ENCODE measurements at places on chromosomes 6 and 20.
A peak's percentile ranks its signal among the peaks of the same experiment; 100 is the strongest.

DNA sequence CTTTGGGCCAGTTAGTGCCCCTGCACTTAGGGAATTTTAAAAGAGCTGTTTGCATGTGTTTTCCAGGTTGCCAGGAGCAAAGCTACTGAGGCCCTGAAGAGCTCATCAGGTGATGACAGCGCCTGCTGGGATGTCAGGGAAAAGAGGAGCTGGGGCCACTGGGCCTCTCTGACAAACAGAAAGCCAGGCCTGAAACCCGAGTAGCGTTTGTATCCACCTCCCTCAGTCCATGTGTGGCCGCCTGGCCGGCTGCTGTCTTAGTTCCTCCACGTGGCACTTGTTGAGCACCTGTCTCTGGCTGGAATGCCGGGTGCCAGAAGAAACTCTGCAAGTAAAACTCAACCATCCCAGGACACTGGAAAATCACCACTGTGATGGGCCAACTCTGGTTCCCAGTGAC is 601.2 kb downstream of the CDH26 start:
- DNase-seq: no peak

GRCh38 chr20:53161473-53161872 is 189.3 kb downstream of the TSHZ2 start:
- no peak for DNase-seq

DNA sequence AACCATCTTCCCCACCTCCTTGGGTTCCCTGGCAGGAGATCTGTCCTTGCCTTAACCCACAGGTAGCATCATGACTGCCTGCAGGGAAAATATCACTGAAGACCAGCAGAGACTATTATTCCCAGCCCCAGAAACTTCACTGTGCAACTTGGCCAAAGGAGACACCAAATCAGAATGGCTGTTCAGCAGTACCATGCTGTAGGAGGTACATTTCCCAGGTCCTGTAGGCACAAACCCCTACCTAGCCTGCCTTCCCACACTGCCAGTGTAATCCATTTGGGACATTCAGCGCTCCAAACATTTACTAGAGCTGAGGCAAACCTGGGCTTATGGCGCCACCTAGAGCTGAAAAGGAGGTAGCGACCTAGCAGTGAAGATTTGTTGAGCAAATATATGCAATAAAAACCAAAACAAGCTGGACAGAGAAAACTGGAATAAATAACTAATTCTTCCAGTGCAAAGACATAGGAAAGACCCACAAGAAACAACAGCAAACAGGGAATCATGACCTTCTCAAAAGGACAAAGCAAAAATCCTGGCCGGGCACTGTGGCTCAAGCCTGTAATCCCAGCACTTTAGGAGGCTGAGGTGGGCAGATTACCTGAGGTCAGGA is 60.3 kb downstream of the VTA1 start:
- DNase-seq: no peak

DNA sequence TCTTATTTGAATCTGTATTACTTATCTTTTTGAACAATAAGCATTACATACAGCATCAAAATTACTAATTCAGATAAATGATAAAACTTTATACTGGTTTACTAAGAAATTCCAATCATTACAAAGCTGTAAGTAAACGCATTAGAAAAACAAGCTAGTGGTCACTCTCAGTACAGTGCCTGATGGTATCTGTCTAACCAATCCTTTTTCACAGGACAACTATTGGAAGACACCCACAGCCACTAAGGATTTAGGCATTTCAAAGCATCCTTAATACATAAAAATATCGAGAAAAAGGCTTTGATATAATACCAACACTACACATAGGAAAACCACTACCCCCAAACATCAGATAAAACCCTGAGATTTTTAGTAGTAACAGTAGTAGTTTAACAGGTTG is 2.6 kb downstream of the CD164 start:
- no peak for DNase-seq

DNA sequence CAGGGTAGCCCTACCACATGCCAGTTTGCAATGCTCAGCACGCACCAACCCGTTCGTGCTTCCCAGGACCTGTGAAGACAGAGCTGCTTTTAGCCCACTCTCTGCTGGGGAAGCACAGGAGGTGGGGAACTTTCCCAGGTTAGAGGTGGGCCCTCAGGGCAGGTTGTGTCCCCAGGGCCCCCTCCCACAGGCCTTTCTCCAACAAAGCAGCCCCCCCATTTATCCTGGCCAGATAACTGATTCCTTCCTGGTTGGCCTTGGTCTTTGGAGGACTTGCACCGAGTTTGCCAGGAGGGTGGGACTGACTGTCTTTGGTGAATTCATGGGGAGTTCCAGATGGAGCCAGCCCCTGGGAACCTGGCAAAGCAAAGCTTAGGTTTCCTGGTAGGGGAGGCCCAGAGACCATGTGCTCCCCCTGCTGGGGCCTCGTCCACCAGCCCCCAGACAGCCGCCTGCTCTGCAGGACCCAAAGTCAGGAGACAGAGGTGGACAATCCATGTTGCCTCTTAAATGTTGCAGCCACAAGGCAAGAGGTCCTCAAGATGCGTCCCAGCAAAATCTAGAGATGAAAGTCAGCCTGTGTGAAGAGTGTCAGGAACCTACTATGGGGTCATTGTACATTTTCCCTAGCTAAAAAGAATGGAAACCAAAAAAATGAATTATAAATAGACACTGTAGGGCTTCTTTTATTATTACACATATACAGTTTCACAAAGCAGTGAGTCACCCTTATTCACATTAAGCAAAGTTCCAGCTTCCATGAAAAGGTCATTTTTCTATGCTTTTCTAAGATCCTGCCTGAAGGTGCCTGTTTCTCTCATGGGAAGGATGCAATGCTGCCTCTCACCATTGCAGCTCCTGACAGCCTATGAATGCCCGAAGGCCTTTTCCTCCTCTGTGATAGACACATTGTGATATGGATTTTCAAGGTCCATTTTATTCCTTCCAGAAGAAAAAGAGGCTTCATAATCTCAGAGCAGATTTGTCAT is 497.8 kb downstream of the PREX1 start:
- peak; percentile 13 for DNase-seq

DNA sequence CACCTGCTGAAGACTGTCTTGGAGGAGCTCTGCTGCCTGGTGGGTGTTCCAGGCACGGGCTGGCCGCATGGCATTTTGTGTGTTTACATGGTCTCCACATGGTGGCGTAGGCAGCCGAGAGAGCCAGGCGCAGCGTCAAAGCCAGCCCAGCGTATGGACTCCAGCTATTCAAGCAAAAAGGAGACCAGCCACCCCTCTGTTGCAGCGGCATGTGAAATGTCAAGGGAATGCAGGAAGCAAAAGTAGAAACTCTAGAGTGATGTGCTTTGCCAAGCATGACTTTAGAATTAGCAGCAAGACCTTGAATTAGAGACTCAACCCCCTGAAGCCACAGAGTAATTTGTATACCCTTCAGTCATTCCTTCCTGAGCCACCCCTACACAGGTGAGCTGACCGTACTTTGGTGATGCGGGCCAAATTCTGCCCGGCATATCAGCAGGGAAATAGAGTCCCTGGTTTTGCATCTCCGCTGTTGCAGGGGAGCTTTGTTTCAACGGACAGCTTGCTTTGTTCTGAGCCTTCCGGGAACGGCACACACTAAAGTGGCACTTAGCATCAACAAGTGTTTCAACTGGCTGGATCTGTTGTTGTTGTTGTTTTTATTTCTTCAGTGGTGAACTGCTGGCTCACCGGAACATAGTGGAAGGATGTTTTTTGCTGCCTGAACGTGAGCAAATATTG is 48.5 kb downstream of the FNDC1 start:
- DNase-seq: no peak

GRCh38 chr20:18032977-18033892 is 24.5 kb downstream of the OVOL2 start:
- no peak for DNase-seq

DNA sequence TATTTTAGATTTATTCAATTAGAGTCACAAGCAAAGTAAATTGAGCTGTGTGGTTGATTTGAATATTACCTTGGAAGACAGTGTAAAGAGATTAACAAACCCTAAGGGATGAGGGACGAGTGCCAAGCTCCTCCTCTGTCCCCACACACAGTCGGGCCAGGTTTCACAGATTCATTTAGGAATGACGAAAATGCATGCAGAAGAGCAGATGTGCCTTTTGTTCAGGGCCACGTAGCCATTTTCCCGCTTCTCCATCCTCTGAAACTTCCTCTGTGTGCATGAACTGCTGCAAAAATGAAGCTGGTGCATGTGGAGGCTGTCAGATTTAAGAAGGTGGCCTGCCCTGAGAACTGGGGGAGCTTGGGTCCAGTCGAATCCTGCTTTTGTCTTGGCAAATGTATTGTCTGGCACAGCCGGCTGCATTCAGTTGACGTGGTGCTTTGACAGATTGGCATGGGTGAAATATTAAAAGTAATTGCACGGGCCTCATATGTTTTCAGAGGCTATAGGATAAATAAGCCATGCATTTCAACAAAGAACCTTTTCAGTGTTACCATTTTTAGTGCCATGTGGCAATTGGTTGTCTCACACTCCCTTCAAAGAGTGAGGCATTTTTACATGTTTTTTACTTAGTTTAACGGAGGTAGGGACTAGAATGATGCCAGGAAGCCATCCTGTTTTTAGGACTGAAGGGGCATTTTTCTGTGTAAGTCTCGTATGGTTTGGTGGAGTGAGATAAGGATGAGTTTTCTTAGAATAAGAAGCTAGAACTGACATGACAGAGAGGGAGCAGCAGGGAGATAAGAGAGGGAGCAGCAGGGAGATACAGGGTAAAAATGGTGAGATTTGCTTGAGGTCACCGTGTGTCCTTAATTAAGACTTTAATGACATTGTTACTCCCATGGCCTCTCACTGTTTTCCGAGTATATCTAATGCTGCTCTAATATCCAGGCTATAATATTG is 361.1 kb downstream of the NRN1 start:
- DNase-seq: peak; percentile 29

- DNase-seq: no peak
These were observed 3.6 kb downstream of the DOP1A start for GRCh38 chr6:83071023-83071422.

DNA sequence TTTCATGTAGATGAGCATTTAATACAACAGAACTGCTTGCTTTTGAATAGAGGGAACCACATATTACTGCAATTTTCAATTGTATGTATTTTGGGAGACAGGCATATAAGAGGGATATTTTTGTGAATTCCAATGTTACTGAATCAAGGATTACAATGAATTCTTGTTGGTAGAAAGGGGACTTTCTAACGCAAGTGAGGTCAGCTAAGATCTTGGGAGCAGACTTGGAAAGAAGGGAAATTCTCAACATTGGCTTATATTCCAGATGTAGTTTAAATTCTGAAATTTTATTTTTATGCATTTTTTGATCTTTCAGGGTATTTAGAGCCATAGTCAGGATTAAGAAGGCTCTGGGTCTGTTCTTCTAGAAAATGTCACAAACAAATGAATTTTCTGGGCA is 43.3 kb upstream of the CTAGE9 start:
- no peak for DNase-seq

GRCh38 chr6:166203003-166203640 is 35.5 kb upstream of the TBXT start:
- DNase-seq: no peak

DNA sequence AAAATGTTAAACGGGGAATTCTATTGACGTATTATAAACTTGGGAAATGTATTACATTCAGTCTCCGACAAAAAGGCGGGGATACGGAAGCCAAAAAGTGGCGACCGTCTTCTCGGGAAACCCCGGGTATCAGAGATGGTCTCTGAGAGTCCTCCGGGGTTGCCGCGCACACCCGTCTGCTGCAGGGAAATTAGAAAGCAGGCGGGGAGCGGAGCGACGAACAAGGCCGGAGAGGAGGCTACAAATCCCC is 1.5 kb downstream of the SALL4 start:
- no peak for DNase-seq

DNA sequence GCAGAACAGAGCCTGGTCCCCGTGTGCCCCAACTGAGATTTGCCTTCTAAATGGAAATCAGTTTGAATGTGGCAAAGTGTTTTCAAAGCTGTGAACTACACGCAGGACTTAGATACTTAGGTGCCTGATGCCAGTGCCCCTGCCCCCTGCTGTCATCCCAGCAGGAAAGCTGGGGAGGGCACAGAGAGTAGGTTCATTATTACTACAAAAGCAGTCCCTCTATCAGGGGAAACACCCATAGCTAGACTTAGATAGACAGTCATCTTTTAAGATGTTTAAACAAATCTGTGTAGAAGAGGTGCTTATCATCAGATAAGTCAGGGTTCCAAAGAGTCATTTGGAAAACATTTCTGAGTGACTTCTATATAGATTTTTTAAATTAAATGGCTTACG is 155.0 kb upstream of the SNX9 start:
- no peak for DNase-seq

GRCh38 chr6:2257363-2257762 is 12.0 kb upstream of the GMDS start:
- DNase-seq: no peak

DNA sequence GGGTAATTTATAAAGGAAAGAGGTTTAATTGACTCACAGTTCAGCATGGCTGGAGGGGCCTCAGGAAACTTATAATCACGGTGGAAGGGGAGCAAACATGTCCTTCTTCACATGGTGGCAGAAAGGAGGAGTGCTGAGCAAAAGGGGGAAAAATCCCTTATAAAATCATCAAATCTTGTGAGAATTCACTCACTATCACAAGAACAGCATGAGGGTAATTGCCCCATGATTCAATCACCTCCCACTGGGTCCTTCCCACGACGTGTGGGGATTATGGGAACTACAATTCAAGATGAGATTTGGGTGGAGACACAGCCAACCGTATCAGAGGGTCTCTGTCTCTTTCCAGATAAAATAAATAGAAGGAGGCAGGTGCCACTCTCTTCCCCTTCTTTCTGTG is 48.7 kb downstream of the TNFAIP3 start:
- DNase-seq: no peak

GRCh38 chr6:87700397-87701343 is 1.4 kb downstream of the AKIRIN2 start:
- no peak for DNase-seq

DNA sequence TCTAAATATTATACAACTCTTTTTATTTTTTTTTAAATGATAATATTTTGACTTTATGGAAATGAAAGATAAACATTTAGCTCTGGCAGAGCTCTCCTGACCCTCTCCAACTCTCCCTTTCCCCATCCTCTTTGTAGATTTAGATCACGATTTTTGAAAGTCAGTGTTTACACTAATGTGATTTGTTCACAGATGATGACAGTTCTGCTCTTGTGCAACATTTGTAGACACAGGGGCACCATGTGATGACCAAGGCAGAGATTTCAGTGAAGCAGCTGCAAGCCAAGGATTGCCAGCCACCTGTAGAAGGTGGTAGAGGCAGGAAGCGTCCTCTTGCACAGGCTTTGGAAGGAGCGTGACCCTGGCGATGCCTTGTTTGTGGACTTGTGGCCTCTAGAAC is 483.2 kb downstream of the QKI start:
- no peak for DNase-seq

DNA sequence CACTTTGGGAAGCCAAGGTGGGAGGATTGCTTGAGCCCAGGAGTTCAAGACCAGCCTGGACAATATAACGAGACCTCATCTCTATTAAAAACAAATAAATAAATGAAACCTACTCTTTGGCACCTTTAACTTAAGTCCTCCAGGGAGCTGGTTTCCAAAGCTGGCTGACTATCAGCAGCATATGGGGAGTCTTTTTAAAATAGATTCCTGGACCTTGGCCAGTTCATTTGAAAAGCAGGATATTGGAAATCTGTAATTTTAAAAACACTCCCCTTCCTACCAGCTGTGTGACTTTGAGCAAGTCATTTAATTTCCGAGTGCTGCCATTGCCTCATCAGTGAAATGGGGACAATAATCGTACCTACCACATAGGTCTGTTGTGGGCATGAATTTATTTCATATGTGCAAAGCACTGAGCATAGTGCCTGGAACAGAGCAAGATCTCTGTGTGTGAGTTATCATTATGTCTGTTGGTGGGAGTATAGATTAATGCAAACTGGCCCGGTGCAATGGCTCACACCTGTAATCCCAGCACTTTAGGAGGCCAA is 40.9 kb upstream of the PTPN1 start:
- DNase-seq: peak; percentile 71
